Lung microvascular endothelial cell (primary cell): ENCODE measurements at places on chromosomes 5 and 9.
A peak's percentile ranks its signal among the peaks of the same experiment; 100 is the strongest.

GRCh38 chr9:37917801-37918664 is 14.1 kb upstream of the SLC25A51 start:
- no peak for DNase-seq

- DNase-seq = peak; percentile 24
Observed at GRCh38 chr9:110129425-110129824, 78.5 kb downstream of the C9orf152 start.

DNA sequence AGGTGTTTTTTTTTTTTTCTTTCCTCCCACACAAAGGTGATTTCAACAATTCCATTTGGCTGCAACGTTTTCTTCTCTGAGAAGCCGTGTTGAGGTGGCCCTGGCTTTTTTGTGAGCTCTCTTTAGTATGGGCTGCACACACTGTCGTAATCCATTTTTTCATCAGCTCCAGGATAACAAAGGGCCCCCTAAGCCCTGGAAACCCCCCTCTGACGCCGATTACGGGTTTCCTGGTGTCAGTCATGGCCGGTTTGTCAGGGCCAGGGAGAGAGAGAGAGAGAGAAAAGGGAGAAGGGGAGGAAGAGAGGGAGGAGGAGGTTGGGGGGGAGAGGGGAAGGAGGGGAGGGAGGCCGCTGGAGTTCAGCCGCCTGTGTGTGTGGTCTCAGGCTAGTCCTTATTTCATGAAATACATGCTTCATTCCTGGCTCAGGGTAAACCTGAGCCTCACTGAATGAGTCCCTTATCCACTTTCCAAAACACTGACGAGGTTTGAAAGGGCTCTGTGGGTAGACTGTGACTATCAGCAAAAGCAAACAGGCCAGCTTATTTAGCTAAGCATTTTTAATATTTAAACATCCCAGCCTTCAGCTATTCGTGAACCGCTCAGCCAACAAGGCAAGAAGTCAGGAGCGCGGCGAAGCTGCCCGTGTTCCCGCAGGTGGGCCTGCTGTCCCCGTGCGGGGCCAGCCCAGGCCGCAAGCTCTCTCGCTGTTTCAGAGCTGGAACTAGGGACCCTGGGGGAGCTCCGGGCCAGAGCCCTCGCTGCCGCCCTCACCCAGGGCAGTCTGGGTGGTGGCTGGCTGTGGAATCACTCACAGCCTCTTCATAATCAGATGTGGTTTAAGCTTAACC is 172.8 kb downstream of the ERCC6L2 start:
- peak; percentile 73 for DNase-seq

- DNase-seq = peak; percentile 44
Observed at GRCh38 chr9:134186471-134187109, 22.2 kb upstream of the RNU6ATAC start.

- no peak for DNase-seq
Observed at GRCh38 chr5:89064054-89064453, 181.1 kb upstream of the MEF2C start.

GRCh38 chr9:76729980-76730737 is 34.1 kb upstream of the PCA3 start:
- no peak for DNase-seq

DNA sequence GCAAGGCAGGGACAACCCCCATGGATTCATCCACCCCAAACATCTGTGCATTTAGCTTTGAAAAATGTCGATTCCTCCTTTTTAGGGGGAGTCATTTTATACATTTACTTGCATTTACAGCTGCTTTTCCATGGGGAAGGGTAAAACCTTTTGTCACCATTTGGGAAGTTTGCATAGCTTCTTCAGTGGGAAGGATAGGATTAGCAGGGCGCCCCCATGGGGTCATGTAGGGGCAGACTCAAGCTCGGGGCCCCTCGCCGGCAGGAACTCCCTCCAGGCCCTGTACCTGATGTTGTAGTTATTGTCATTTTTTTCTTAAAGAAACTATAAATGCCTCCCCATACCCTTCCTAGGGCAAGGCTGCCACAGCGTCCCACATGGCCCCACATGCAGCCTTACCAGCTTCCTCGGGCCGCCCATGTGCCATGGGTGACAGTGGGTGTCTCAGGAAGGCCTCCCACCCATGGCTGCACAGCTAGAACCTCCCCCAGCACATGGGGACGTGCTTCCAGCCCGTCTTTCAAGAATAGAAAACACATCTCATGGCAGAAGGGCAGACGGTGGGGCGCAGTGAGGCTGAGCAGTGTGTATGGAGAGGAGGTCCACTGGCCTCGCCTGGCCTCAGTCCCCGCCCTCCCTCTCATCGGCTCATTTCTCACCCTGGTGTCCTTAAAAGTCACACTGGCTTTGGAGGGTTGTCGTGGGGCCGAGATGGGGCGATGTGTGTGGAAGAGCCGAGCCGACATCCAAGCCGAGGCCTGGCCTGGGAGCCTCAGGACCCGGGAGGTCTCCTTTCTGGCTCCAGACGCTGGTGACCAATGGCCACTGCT is 76.1 kb upstream of the OTULINL start:
- no peak for DNase-seq

DNA sequence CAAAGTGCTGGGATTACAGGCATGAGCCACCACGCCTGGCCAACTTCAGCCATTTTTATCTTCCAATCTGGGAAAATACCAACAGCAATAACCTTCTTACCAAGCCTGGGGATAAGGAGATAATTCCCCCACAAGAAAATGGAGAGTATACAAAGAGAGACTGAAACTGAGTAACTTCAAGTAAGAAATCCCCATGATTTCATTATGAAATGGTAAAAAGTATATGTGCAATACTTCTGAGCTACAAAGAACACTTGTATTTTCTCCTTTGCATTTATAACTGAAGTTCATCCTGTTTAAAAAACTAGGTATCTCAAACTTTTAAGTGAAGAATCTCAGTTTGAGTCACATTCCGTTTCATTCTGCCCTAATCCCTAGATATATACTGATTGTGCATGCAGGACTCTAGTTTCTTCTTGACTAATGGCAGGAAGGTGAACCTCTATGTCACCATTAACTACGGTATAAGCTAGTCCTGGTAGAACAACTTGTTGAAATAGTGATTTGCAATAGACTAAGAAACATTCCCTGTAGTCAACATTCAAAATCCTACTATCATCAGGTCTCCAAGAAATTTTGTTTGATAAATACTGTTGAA is 2071.4 kb downstream of the MAT2B start:
- DNase-seq = no peak

- no peak for DNase-seq
Observed at GRCh38 chr9:70901746-70902145, 219.7 kb downstream of the TRPM3 start.

DNA sequence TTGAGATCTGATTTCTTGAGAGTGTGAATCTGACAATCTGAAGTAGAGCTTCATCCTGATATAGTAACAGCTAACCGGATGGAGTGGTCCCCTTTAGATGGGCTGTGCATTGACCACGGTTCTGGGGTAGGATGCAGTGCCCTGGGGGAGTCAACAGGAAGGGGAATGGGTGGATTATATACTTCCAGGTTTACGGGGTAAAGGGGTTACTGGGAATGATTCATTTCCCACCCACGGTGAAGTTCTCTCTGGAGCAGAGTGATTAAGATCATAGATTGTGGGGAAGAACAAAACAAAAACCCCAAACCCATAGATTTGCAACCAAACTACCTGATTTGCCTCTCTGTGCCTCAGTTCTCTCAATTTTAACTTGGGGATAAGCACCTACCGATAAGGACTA is 1.5 kb upstream of the B4GALT7 start:
- DNase-seq = no peak

GRCh38 chr5:472076-472655 is 29.2 kb downstream of the EXOC3 start:
- no peak for DNase-seq

DNA sequence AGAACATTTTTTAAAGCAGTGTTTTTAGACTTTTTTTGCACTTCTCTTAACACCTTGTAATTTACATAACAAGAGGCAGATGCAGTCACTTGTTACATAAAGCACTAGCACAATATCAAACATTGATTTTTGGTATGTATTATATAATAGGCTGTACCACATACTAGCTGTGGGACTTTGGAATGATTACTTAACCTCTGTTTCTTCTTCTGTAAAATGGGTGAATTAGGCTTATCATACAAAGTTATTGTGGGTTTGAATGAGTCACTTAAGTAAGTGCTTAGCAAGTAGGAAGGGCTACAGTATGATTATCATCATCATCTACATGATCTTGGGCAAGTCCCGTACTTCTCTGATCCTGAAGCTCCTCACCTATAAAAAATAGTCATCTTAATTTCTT is 2.1 kb downstream of the FAM81B start:
- DNase-seq = no peak

DNA sequence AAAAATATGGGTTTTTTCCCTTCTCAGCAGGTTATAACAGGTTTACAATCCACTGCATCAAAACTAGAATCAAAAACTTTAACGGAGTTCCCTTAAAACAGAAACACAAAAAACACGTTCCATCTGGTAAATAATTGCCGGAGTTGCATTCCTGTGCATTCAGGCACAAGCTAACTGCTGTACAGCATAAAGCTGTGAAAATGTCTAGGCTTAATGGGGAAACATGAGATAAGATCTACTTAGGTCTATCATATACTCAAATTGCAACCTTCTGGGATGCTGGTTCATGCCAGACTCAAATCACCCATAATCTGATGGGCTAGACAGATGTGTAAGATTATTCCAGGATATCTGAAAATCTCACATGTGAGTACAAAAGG is 265.3 kb downstream of the DOCK8 start:
- DNase-seq = no peak

GRCh38 chr5:173735691-173736090 is 119.2 kb upstream of the BOD1 start:
- DNase-seq = no peak

- DNase-seq = no peak
Observed at GRCh38 chr5:143533978-143534760, 130.7 kb upstream of the NR3C1 start.

DNA sequence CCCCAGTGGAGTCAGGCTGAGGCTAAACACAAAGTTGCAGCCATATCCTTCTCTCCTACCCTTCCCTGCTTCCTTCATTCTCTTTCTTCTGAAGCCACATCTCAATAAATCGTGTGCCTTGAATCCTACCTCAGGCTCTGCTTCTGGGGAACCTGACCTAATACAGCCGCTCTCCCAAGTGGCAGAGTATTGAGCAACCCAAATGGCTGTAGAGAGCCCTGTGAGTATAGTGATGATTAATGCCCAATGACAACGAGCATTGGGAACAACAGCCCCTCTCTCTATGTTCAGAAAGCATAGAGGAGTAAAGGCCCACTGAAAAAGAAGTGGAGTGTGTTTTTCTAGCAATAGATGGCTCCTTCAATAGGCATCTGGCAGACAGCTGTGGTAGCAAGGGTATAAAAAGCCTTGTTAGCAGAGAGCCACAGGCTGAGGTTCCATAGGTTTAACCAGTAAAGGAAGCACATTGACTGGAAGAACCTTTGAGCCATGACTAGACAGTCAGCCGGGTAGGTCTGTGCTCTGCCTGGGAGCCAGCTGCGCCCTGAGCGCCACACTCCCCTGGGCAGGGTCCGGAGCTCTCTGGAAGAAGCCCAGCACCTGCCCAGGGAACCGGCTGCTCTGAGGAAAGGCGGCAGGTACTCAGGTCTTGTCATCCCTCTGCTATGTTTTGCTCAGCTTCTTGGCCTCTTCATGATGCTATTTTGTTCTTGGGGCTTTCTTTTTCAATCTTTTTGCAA is 22.6 kb upstream of the HSPA9 start:
- DNase-seq = no peak

GRCh38 chr9:129177791-129178567 is at the start of gene IER5L:
TSS of gene IER5L (minus strand) at chr9:129178261. CDS start at chr9:129178052, 209 bp downstream.
- DNase-seq = peak; percentile 95

GRCh38 chr5:7157083-7157482 is 238.9 kb upstream of the ADCY2 start:
- no peak for DNase-seq

DNA sequence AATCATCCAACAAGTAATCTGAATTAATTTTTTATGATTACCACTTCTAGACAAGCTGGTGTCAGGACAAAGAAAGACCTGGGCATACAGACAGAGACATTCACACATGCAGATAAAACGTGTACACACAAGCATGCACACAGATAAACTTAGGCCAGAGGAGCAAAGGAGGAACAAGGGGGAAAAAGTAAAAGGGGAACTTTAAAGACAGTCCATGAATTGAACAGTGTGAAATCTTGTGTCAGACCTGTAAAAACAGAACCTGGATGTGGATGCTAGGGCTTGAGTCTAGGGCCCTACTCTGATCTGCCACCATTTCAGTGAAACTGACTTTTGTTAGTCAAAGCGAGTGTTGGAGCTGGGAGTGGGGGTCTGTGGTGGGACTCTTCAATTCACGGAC is 11.2 kb upstream of the ZSWIM6 start:
- no peak for DNase-seq

- DNase-seq = peak; percentile 86
Observed at GRCh38 chr5:107469485-107470294, 201.0 kb downstream of the EFNA5 start.

DNA sequence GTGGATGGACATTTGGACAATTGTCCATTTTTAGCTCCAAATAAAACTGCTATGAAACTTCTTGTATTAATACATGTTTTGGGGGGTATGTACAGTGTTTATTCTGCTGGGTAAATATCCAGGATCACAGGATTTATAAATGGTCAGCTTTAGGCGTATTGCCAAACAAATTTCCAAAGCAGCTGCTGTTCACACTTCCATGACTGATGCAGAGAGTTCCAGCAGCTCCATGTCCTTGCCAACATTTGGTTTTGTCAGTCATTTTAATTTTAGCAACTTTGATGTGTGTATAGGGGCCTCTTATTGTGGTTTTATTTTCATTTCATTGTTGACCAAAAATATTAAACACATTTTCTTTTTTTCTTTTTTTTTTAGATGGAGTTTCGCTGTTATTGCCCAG is 9.8 kb upstream of the SUSD1 start:
- no peak for DNase-seq

- no peak for DNase-seq
Observed at GRCh38 chr9:69719367-69719766, 40.4 kb downstream of the PTAR1 start.

- DNase-seq = peak; percentile 84
Observed at GRCh38 chr5:173919443-173919842, 31.3 kb downstream of the CPEB4 start.

GRCh38 chr5:112743631-112744030 is 5.9 kb downstream of the APC start:
- no peak for DNase-seq

DNA sequence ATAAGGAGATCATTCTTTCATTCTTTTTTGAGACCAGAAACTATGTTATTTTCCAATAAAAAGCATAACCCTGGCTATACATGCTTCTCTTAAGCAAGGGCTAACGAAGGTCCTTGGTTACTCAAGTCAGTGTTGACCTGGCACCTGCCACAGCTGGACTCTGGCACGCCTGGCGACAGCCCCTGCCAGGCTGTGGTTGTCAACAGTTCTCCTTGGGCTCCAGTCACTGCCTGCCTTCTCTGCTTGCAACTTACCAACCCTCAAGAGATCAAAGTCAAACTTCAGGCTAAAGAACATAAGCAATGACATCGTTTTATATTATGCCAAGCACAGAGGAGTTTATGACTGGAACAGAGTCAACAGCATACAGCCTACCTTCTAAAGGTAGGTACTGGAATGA is 61.4 kb upstream of the TBC1D9B start:
- DNase-seq = no peak

DNA sequence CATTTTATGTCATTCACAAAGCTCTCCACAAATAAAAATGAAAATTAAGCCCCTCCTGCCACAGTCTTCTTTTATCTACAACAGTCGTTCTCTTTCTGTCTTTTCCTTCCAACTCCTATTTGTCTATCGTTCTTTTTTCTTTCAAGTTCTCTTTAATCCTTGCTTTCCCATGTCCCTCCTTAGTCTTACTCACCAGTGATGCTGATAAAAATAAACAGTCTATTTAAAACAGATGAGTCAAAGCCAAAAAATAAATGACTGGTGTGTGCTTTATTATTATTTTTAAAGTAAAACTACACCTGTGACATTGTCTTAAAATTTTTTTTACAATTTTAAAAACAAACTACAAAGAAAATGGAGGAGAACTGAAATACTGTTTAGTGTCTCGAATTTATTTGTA is 137.1 kb upstream of the TMEM161B start:
- no peak for DNase-seq
